Kidney glomerular epithelial cell (primary cell): ENCODE measurements at places on chromosomes 3 and 15.
A peak's percentile ranks its signal among the peaks of the same experiment; 100 is the strongest.

DNA sequence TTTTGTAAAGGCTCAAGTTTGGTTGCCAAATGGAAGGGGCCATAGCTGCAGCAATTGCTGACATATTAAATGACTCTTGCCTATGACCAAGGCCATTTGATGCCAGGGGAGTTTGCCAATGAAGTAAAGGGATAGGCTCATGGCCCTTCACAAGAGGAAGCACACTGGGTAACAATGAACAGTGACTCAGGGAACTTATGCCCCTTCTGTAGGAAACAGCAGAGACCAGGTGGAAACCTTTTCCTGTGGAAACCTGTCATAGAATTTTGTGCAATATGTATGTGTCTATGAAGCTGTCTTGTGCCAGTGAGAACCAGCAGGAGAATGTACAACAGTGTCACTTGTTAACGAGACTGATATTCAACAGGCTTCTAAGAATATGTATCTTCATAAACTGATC, 25.4 kb upstream of the AVEN start:
- no peak for DNase-seq

GRCh38 chr3:5194341-5194740, 6.8 kb downstream of the EDEM1 start:
- no peak for DNase-seq

DNA sequence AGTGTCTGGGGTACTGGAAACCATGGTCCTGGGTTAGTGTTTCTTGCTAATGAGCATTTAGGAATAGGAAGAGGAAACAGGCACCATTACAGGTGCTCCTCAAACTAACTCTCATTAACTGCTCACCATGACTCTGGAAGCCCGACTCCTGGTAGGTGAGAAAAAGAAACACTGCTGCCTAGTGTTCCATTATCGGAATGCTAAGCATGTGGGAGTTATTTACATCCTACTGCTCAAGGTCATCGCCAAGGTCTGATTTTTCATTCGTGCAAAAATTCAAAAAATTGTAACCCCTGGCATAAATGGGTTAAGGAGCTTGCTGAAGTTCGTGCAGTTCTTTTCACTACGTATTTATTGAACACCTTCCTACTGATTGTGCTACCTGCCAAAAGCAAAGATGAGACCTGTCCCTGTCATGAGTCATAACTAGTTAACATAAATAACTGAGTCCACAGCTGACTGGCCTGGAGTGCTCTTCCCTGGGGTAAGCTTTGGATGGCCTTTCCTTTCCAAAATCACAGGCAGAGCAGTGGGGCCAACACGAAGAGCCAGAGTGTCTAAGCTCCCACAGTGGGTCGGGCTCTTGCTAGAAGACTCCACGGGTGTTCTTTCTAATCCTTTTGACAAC, 22.7 kb upstream of the PAQR5 start:
- DNase-seq = no peak

GRCh38 chr3:53109190-53109589, 21.0 kb downstream of the RFT1 start:
- DNase-seq = peak; percentile 66

GRCh38 chr3:181311186-181311585, 321.6 kb upstream of the DNAJC19 start:
- no peak for DNase-seq

GRCh38 chr3:161163297-161163696, 57.8 kb upstream of the NMD3 start:
- DNase-seq = peak; percentile 98

DNA sequence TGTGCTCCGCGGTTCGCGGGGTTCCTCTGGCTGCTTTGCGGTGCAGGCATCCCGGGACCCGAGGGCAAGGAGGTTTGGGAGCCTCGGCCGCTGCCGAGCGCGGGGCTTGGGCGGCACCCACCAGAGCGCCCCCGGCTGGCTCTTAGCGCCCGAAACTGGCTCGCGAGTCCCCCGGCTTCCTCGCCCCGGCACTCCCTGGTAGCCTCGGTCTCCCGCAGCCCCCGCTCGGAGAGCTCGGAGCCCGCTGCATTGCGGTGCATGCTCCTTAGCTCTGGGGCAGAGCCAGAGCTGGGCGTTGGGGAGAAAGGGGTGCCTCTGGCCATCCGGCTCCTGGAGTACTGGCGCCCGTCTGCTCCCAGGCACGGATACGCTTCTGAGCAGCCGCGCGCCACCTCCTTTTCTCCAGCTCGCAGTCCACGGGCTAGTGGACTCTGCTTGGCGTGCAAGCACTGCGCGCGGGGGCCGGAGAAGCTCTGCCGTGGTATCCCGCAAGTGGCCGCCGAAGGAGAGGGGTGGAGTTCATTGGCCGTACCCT, 753 bp downstream of the EPHB1 start:
- DNase-seq = peak; percentile 22

- no peak for DNase-seq
These were observed 294.7 kb upstream of the CCDC54 start for GRCh38 chr3:107082527-107082926.

DNA sequence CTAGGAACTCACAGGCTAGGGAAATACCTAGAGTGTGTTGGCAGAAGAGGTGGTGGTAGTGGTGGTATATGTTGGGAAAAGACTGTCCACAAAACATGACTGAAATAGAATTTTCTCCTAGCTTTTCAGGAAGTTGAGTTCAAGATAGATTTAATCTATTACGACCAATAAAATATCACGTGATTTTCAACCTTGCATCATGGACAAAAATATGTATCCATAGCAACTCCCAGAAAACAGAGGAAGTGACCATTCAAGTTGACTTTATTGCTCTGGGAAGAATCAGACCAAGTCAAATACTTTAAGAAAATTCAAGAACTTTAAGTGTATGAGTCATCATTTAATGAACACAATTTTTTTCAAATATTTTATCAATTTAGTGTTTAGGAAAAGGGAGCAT, 347.0 kb upstream of the ZNF385D start:
- no peak for DNase-seq

DNA sequence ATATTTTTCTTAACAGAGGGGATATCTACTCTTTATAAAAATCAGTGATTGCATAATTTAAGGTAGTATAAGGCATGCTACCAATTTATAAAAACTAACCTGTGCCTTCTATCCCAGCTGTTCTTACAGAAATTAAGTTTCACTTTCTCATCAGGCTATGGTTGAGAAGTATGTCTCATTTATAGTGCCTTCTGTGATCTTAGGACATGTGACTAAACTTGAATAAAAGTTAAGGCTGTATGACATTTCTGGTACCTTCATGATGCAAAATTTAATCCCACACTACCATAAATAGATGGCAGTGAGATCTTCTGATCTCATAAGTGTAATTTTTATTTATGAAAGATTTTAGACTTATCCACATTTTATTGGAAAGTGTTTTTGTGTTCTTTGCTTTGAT, 12.6 kb downstream of the TIPARP start:
- no peak for DNase-seq

DNA sequence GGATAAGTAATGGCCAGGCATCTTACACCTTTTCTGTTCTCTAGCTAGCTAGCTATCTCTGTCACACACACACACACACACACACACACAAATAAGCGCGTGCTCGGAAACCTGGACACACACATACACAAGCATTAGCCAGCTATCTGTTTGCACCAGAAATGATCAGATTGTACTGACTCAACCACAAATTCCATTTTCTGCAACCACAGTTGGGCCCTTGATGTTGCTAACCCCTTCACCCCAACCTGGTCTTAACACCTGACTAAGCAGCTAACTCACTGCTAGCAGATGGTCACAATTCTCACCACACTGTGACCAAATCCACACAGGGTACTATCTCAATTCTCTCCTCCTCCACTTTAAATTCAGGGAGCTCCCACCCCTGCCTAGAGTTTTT, 183.0 kb upstream of the THBS1 start:
- no peak for DNase-seq

GRCh38 chr3:151262871-151263525, 15.3 kb downstream of the P2RY14 start:
- no peak for DNase-seq

GRCh38 chr3:112773864-112774263, 72.8 kb downstream of the CD200R1L start:
- DNase-seq = no peak

DNA sequence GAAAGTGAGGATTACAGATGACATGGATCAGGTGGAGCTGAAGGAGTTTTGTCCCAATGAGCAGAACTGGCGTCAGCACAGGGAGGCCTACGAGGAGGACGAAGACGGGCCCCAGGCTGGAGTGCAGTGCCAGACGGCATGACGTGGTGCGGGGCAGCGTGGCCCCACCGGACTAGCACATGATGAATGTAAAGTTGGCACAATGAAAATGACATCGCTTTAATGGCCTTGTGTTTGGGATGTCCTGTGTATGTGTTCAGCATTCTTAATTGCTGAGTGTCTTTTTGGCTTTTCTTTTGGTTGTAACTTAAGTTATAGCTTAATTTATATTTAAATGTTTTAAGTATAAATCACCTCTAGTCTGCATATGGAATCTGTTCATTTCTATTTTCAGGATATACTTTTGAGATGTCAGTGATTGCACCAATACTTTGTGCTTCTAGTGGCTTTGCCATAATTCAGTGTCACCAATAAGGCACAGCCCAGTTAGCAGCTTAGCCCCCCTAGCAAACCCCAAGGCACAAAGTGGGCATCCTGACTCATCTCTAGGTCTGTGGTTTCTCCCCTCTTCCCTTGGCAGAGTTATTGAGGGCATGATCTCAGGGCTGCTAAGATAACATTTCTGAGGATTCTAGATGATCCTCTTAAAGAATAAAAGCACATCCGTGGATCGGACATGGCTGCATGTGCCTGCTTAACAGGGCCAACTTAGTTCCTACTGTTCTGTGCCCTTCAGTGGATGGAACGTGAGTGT, 16.1 kb downstream of the DNAJA4 start:
- DNase-seq = no peak

DNA sequence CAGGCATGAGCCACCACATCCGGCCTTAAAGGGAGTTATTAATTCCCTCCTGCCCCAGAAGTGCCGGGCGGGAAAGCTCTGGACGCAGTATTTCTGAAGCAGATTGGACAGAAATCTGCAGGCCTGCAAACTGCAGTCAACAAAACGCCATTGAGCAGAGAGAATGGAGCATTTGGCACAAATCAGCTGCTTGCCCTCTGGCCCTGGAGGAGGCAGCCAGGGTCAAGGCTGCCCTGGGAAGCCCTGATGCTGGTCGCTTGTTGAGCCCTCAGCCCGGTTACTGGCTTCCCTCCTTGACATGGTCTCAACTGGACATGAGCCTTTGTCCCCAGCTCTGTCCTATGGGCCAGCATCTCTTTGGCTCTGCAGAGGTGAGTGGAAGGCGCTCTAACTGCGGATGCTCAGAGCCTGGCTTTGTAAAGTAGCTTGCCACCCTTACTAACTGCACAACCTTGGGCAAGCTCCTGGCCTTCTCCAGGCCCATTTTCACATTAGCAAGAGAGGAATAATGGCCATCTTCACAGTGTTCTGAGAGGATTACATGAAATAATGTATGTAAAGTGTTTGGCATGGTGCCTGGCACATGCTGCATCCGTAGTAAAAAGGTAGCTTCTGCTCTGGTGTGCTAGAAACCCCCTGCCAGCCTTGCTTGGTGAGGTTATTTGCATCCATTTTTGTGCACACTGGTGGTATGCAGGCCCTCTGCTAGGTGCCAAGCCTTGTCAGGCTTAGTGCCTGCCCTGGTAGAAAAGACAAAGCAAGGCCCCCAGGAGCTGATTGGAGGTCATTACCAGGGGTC, 4.1 kb downstream of the SEMA4B start:
- no peak for DNase-seq
